ENCODE measurements at places on chromosomes 13 and 19.

GRCh38 chr13:42331009-42331408 is 59.1 kb downstream of the AKAP11 start:
- DNase-seq = no peak

GRCh38 chr13:19581675-19582074 is 20.3 kb upstream of the TPTE2 start:
- no peak for DNase-seq

DNA sequence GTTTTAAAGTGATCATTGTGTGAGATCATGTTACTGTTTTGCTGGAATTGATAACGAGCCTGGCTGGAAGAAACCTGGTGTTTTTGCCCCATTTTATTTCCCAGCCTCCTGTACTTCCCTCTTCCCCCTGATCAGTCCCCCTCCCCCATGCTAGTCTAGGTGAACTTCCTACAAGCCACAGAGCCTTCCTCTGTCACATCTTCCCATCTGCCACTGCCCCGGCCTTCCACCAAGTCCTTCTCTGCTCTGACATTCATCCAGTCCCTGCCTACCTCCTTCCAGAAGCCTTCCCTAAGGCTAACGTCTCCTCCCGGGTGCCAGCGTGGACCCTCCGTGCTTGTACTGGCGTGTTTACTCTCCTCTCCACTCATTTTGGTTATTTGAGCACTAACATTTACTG is 14.3 kb downstream of the FARP1 start:
- no peak for DNase-seq

GRCh38 chr13:52899206-52899605 is 50.8 kb upstream of the PCDH8 start:
- no peak for DNase-seq

- DNase-seq = no peak
These were observed 82.3 kb downstream of the POU4F1 start for GRCh38 chr13:78521091-78521490.

GRCh38 chr13:23579896-23580683 is 9.9 kb downstream of the TNFRSF19 start:
- no peak for DNase-seq

DNA sequence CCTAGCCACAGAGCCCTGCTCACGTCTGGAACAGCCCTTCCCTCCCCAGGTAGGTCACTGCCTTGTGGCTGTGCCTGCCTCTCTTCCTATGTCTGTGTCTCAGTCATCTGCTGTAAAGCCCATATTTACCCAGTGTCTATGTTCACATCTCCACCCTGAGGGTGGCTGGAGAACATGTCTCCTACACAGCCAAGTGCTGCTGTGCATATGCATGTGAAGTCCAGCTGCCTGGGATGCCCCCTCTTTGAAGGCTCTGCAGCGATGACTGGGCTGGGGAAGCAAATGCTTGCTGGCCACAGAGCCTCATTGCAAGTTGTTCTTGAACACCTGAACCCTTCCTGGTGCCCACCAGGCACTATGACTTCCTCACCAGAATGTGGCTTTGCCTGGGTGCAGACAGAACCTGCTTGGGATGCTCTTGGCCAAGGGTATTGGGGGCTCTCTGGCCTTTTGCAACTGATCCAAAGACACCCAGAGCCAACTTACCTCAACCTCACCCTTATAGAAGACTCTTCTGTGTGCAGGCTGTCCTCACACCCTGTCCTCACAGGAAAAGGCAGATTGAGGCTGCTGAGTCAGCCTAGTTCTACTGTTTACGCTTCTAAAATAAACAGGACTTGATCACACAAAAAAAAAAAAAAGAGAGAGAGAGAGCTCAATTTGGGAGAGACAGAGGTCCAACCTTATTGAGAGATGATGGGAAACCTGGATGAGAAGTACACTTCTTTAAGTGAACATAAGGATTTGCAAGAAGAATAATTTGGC is 26.5 kb downstream of the MRPL57 start:
- no peak for DNase-seq

GRCh38 chr13:35162420-35162819 is 220.3 kb downstream of the NBEA start:
- no peak for DNase-seq

DNA sequence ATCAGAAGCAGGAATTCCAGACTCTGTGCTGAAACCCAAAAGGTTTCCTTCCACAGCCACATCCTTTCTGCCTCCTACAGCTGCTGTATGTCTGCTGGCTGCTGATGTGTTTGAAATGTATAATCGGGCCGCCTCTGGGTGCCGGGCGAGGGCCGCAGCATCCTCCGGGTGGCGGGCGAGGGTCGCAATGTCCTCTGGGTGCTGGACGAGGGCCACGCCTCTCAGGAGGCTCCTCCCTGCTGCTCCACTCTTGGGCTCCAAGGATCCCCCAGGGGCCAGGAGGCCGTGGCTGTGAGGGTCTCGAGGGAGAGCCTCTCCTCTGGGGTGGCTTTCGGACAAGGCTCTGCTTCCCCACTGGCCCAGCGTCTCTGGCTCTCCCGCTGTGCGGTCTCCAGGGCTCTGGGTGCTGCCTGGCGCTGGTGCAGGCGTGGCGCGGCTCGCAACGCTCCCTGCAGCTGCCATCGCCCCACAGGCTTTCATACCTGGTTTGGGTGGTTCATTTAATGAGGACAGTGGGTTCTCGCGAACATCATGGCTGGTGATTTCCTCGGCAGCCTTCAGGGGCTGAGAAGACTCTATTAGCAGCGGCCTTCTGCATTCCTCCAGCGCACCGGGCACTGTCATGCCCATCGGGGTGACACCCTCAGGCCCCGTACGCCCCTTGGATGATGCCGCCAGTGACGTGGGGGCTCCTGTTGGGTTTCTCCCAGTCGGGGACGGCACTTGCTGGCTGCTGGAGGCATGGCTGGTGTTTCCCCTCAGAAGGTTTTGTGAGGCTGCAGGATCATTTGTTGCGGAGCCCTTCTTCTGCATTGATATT is 41.8 kb upstream of the GRTP1 start:
- no peak for DNase-seq

GRCh38 chr13:29892151-29892550 is 41.7 kb upstream of the UBL3 start:
- no peak for DNase-seq

DNA sequence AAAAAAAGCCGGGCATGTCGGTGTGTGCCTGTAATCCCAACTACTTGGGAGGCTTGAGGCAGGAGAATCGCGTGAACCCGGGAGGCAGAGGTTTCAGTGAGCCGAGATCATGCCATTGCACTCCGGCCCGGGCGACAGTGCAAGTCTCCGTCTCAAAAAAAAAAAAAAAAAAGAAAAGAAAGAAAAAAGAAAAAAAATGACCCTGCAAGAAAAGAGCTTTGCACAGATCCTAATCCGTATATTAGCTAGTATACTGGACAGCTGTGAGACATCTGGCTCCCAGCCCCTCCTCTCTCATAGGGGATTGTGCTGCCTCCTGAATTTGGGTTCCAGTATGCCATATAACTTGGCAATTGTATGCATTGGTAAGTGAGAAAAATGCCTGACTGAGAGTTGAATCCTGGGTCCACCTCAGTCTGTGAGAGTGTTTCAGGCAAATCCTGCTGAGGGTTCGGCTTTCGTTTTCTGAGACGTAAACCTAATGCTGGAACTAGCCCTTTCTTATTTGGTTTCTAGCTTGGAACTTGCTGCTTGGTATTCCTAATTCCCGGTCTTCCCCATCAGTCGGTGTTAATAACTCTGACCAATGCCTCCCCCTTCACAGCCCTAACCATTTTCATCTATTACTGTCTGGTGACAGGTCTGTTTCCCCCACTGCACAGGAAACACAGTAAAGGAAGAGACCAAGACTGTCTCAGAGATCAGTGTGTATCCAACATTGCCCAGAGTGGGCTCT is 1.3 kb upstream of the AKT2 start:
- DNase-seq = no peak
